ENCODE measurements at places on chromosomes 5 and 9. TPM values are rescaled to one million over a fixed set of nuclear protein-coding genes. Genes with fewer than 3 reads are reported as not detected.

The IGFBPL1 gene
- total RNA-seq: not detected

GRCh38 chr9:136520053-136520540 is 25.8 kb downstream of the NOTCH1 start:
- DNase-seq: no peak

GRCh38 chr5:32115985-32116384 is 58.1 kb downstream of the GOLPH3 start:
- DNase-seq: no peak

GRCh38 chr9:108884701-108885100 is 22.6 kb downstream of the ACTL7A start:
- DNase-seq: no peak
